ENCODE measurements at places on chromosomes 16 and 17. TPM values are rescaled to one million over a fixed set of nuclear protein-coding genes. Genes with fewer than 3 reads are reported as not detected.

DNA sequence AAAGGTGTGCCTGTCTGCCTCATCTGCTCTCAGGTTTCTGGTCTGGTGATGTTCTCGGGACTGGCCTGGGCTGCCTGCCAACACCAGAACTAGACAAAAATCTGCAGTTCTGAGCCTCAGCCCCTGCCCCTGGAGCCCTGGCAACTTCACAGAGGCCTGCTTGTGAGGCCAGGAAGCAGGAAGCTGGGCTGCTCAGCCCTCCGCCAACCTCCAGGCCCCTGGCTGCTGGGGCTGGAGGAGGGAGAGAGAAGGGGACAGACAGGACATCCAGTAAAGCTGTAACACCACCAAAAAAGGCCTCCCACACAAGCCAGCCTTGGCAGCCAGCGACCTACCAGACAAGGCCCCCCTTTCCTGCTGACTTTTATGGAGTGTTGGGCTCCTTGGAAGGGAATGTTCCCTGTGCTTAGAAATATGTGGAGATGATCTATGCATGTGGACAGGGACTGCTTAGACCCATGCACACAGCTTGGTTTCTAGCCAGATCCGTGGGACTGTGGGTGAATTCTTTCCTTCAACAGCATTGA lies 157.6 kb downstream of the XYLT1 start:
- H3K4me3 ChIP-seq = no peak overlapping the region
- H3K27me3 ChIP-seq = peaks cover 2% of the 10 kb centered on the region
- DNase-seq = peak; percentile 34
- peaks cover 15% of the 10 kb centered on the region for H3K4me1 ChIP-seq

DNA sequence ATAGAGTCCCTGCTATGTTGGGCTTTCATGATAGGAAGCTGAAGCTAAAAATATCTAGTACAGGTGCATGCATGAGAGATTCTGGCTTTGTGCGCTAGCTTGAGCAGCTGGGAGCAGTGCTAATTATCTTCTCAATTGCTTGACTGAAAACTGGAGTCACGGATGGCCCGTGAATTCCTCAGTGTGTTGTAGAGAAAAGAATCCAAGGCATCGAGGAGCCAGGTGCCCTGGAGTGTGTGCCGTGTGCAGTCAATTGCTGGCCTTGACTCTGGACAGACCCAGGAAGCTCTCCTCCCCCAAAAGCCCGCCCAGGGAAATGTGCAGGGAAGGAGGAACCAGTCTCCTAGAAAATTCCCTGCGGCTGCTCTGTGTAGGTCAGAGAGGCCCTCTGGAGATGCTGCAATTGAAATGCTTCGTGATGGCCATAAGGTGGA lies 14.2 kb downstream of the LGALS3BP start:
- DNase-seq = no peak
- H3K4me3 ChIP-seq = no peak overlapping the region
- H3K27me3 ChIP-seq = no peaks in the 10 kb centered on the region
- no peak overlapping the region for H3K27ac ChIP-seq

DNA sequence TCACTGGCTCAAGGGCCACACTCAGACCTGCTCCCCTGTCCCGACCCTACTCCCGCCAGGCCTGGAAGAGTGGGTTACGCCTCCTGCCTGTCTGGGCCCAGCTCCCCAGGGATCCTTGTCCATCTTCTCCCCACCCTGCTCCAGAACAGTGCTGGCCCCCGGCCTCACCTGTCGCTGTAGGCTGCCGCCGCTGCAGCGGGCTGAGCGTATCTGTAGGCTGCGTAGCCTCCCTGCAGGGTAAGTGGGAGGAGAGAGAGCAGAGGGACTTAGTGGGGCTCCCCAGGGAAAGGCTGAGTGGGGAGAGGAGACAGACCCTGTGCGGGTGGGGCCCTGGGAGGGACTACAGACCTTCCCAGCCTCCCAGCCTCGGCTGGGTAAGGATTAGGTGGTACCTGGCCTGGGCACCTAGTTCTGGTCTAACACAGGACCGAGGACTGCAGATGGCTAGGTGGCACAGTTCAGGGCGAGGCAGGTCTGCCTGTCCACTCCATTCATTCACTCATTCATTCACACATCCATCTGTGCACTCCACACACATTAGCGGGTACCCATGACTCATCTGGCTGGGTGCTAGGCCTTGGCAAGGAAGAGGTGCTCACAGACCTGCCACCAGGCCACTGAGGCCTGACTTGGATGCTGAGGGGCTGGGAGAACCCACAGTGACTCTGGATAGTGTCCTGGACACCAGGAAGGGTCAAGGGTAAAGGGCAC lies 20.9 kb downstream of the ENGASE start:
- H3K27me3 ChIP-seq = peaks cover 36% of the 10 kb centered on the region
- H3K27ac ChIP-seq = no peak overlapping the region
- peak; percentile 4 for DNase-seq
- peaks cover 4% of the 10 kb centered on the region for H3K4me1 ChIP-seq
- no peak overlapping the region for H3K4me3 ChIP-seq
- H3K36me3 ChIP-seq = no peaks in the 10 kb centered on the region

DNA sequence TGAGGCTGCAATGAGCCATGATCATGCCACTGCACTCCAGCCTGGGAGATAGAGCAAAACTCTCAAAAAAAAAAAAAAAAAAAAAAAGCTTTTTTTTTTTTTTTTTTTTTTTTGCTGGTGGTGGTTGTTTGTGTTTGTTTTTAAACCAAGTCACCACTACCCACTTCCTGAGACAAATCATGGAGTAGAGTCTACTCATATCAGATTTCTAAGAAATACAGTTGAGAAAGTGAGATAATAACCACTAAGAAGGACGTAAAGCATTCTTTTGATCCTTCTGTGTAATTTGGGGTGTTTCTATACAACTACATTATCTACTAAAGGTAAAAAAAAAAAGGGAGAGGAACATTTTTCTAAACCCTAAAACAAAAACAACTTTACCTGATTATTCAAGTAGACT lies 38.0 kb downstream of the AXIN2 start:
- H3K4me1 ChIP-seq = no peaks in the 10 kb centered on the region
- no peak overlapping the region for H3K4me3 ChIP-seq
- H3K27ac ChIP-seq = no peak overlapping the region
- H3K36me3 ChIP-seq = peaks cover 3% of the 10 kb centered on the region

GRCh38 chr16:28923652-28924398 lies 1.2 kb downstream of the RABEP2 start:
- no peak overlapping the region for H3K27ac ChIP-seq
- H3K4me3 ChIP-seq = peak overlapping the region; percentile 94
- peaks cover 6% of the 10 kb centered on the region for H3K36me3 ChIP-seq
- peaks cover 3% of the 10 kb centered on the region for H3K27me3 ChIP-seq
- DNase-seq = no peak

GRCh38 chr16:12082226-12082887 lies 105.8 kb downstream of the SNX29 start:
- peaks cover 12% of the 10 kb centered on the region for H3K36me3 ChIP-seq
- no peak for DNase-seq
- no peak overlapping the region for H3K4me3 ChIP-seq

DNA sequence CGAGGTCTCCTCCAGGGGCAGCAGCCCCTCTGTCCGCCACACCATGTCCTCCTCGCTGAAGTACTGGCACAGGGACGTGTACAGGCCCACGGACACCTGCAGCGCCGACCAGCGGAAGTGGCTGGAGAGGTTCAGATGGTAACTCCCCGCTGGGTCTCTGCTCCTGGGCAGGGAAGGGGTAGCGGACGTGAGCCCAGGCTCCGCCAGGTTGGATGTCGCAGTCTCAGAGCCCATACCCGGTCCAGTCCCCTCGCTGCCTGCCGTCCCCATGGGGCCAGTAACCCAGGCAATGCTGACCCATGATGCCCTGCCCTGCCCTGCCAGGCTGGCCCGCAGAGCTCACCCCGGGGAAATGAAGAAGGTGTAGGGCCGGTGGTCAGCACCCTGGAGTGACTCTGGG lies 33.2 kb downstream of the PKD1 start:
- peaks cover 7% of the 10 kb centered on the region for H3K36me3 ChIP-seq
- no peak for DNase-seq
- H3K4me3 ChIP-seq = no peak overlapping the region
- no peak overlapping the region for H3K27ac ChIP-seq

- H3K27ac ChIP-seq = no peak overlapping the region
- no peak overlapping the region for H3K4me3 ChIP-seq
- H3K27me3 ChIP-seq = peaks cover 6% of the 10 kb centered on the region
- H3K4me1 ChIP-seq = peaks cover 19% of the 10 kb centered on the region
- no peak for DNase-seq
Observed at GRCh38 chr17:75894049-75894733, 2.6 kb downstream of the TRIM65 start.

DNA sequence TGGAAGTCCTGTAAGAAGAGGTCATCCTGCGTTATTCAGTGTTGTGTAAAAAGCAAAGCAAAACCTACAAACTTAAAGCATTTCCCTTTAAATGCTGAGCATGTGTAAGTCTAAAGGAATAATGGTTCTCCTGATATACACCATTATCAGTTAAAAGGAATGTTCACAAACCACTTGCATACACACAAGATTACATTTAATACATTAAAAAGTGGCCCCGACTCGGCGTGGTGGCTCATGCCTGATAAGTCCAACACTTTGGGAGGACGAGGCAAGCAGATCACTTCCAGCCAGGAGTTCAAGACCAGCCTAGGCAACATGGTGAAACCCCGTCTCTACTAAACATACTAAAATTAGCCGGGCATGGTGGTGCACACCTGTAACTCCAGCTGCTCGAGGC lies 30.5 kb downstream of the CPPED1 start:
- no peaks in the 10 kb centered on the region for H3K27me3 ChIP-seq
- DNase-seq = no peak
- no peak overlapping the region for H3K4me3 ChIP-seq
- peaks cover 26% of the 10 kb centered on the region for H3K36me3 ChIP-seq

DNA sequence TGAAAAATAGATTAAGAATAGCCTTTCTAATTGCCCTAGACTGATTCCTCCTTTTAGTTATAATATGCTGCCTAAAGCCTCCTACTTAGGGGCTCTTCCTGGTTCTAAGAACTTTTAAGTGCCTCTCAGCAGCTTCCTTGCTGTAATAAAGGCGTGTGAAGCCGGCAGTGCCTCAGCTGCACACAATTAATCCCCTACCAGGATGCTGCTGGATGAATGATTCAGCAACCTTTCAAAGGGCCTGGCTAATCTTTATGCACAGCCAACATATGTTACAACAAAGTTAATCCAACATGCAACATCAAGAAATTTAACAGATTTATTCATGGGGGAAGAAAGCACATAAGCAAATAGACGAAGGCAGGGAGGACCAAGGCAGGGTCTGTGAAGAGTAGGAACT lies 145.2 kb downstream of the PMP22 start:
- DNase-seq = peak; percentile 25
- H3K27me3 ChIP-seq = peaks cover 3% of the 10 kb centered on the region
- H3K4me3 ChIP-seq = no peak overlapping the region
- H3K4me1 ChIP-seq = peaks cover 48% of the 10 kb centered on the region
- no peak overlapping the region for H3K27ac ChIP-seq

DNA sequence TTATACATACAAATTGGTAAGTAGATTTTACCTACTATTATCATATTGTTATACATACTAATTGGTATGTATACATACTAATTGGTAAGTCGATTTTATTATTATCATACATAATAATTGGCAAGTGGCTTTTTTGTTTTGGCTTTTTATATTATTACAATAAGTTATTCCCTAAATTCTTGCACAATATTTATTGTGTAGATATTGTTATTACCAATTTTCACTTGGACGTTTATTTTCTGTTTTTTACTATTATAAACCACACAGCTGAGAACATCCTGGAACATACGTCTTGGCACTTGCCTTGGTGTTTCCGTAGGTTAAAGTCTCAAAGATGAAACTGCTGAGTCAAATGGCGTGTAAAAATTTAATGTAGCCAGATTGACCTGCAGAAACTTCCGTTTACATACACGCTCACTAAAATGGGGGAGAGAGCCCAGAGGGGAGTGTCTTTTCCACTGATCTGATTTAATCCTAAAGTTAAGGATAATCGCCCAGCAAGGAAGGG lies 18.9 kb downstream of the GNGT2 start:
- no peak for DNase-seq
- peaks cover 17% of the 10 kb centered on the region for H3K27me3 ChIP-seq
- peak overlapping the region; percentile 93 for H3K4me3 ChIP-seq

DNA sequence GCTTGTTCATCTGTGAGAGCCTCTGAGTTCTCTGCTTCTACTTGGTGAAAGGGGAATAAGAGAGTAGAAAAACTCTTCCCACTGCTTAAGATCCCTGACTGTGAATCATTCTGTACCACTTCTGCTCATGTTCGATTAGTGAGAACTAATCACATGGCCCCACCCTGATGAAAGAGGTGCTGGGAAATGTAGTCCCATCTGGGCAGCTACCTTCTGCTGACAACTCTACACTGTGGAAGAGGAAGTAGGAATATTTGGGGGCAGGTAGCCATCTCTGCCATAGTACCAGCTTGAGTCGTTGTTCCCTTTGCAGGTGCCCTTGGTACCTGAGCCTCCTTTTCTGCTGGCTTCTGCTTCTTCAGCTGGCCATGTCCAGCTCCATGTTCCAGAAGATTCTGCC lies 29.9 kb downstream of the NKD1 start:
- no peak for DNase-seq
- no peaks in the 10 kb centered on the region for H3K36me3 ChIP-seq
- H3K27ac ChIP-seq = no peak overlapping the region

DNA sequence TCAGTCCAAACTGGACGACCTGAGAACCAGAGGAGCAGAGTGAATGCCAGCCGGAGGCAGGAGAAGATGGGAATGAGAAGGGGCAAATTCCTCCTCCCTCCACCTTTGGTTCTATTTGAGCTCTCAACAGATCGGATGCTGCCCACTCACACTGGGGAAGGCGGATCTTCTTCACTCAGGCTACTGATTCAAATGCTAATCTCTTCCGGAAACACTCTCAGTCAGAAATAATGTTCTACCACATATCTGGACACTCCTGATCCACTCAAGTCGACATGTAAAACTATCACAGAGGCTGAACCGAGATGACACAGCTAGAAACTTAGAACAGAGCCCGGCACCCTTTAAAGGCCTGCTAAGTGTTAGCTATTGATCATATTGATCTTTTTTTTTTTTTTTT lies 57.4 kb upstream of the GRIN2A start:
- H3K36me3 ChIP-seq = no peaks in the 10 kb centered on the region
- DNase-seq = no peak
- no peak overlapping the region for H3K27ac ChIP-seq
- no peaks in the 10 kb centered on the region for H3K4me1 ChIP-seq

DNA sequence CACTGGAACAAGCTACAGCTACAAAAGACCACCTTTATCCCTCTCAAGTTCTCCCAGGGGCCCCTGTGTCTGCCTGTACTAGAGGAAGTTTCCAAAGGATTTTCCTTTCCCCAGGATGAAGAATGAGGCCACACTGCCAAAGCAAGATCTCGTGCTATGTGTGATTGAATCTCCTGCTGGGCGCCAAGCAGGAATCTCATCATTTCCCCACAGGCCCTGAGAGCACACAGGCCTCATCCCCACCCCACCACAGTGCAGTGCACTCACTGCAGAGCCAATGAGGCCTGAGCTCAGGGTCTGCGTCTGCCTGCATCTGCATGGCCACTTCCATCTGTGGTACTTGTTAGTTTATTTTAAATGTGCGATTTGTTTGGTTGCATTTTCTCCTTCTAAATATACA lies 387.4 kb upstream of the ASIC2 start:
- H3K27ac ChIP-seq = no peak overlapping the region
- H3K27me3 ChIP-seq = peaks cover 2% of the 10 kb centered on the region
- peaks cover 4% of the 10 kb centered on the region for H3K36me3 ChIP-seq

Gene GALR2
- total RNA-seq = 0.23 TPM

Gene MYH3
- 0.78 TPM for total RNA-seq

Gene GNGT2
- not detected for total RNA-seq

Gene ABAT
- total RNA-seq = 1.3 TPM

Gene NUDT21
- total RNA-seq = 114 TPM

Measured in HFFc6 (cell line).